ENCODE measurements at places on chromosomes 1 and 21.

DNA sequence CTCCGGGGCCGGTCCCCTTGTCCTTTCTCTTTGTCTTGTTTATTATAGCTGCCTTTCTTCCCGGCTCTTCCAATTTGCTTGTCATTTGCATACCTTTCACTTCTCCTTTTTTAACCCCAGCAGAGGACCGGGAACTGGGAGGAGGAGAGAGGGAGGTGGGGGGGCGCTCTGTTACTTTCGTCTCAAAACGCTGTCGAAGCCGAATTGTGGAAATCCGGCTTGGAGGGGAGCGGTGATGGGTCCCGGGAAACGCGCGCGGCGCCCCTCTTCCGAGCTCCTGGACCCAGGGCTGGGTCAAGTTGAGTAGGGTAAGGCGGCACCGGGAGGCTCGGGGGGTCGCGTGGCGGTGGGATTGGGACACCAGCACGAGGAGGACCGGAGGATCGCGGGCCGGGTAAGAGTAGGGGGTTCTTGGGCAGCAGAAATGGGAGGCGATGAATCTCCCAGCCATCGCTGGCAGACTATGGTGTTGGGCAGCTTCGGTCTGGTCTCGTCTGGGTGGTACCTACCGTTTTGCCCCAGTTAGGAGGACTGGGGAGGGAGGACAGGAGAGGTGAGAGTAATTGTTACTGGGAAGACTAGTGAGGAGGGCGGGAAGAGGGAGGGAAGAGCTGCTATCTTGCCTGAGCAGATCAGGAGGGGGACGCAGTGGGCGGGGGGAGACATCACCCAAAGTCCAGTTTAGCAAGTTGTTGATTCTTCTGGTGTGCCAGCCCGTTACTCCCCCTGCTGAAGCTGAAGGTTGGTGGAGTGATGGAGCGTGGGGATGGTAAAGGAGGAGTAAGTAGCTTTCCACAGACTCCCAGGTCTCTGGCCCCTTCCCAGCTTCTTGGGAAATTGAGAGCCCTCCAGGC lies 1.5 kb downstream of the PROX1 start:
- DNase-seq: no peak

- DNase-seq: no peak
Measured at GRCh38 chr1:230113593-230114236, 46.7 kb downstream of the GALNT2 start.

DNA sequence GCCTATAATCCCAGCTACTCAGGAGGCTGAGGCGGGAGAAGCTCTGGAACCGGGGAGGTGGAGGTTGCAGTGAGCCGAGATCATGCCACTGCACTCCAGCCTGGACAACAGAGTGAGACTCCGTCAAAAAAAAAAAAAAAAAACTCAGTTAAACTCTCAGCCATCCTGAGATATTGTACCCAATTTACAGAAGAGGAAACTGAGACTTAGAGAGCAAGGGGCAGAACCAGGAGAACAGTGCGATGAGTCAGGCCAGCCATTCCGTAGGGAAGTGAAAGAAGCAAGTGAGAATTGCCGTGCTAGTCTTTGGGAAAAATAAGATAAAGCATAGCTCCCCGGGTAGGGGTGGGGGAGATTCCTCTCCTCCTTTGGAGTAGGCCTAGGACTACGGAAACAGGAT lies 69.7 kb downstream of the SETD4 start:
- no peak for DNase-seq

DNA sequence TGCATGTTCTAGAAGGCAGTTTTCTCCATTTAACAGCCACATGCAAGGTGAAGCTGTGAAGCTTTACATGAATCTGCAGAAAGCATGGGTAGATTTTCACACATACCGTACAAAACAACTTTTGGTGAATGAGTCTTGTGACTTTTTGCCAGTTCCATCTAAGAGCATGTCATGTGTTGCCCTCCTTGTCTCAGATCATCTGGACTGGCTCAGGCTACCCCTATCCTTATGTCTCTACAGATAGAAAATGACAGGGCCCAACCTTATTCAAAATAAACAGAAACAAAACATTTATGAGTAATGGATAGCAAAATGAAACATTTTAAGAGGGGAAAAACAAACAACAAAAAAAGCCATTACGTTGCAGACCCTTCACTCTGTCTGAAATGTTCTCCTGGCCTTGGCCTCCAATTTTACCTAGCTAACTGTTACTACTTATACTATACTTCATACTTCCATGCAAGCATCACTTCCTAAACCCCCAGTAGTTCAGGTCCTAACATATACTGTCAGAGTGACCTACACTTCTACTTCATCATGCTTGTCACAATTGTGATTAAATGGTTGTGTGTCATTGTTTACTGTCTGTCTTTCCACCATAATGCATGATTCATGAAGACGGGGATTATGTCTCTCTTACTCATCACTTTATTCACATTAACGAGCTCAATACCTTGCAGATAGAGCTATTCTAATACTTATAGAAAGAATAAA lies 39.0 kb downstream of the LRRC8C start:
- DNase-seq: no peak

- no peak for DNase-seq
Measured at GRCh38 chr1:33317354-33317753, 3.5 kb downstream of the A3GALT2 start.

GRCh38 chr1:9376886-9377333 lies 84.2 kb downstream of the SPSB1 start:
- DNase-seq: no peak

- peak; percentile 67 for DNase-seq
Measured at GRCh38 chr1:206507284-206508129, at the start of gene RASSF5. Gene RASSF5 (plus strand): TSS chr1:206507531. CDS start chr1:206507603, 72 bp downstream.

DNA sequence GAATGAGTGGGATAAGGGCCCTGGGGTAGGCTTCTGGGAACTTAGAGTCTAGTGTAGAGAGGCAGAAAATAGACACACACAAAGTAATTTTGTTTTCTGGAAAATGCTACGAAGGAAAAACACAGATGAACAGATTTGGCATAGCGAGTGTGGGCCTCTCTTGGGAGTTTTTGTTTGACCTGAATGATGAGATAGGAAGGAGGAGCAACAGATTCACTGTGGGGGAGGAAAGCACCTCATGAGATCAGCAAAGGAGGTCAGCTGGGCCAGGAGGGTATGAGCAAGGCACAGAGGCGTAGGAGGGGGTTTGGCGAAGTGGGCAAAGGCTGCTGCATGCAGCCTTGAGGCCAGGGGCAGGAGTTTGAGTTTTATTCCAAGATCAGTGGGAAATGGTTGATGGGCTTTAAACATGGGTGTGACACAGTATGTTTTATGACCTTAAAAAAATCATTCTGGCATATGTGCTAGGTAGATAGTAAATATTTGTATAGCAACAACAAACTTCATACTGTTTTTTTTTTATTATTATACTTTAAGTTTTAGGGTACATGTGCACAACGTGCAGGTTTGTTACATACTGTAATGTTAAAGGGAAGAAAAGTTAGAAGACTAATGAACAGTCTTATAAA lies 57.9 kb downstream of the FGGY start:
- no peak for DNase-seq

- DNase-seq: no peak
Measured at GRCh38 chr1:215202868-215203267, 120.3 kb downstream of the KCNK2 start.

- DNase-seq: no peak
Measured at GRCh38 chr21:15212206-15212605, 147.4 kb upstream of the NRIP1 start.

- DNase-seq: no peak
Measured at GRCh38 chr1:166062421-166063070, 104.3 kb downstream of the FAM78B start.

Data from HL-60 (cell line).